Activated CD4-positive, alpha-beta T cell treated with anti-CD3 and anti-CD28 coated beads for 48 hours (primary cell): ENCODE measurements at places on chromosomes 2 and 18.

GRCh38 chr2:172079838-172080640 lies 5.3 kb upstream of the DLX1 start:
- DNase-seq = no peak

DNA sequence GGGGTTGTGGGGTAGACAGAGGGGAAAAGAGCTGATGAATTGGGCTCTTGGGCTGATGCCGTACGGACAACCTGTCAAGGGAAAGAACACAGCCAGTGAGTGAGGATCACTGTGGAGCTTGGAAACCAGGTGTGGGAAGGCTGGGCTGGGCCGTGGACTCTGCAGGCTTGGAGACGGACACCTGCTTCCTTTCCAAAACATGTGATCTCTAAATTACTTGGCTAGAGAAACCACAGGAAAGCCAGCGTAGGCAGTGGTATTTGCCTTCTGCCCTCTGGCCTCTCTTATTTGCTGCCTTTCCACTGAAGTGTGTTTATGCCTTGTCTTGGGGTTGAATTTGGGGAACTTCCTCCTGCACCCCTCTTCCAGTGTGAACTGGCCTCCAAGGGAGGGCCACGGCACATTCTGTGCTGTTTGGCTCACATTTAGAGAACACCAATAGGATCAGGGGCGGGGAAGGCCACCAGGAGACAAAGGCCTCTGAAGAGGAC lies 267.7 kb downstream of the PRKCE start:
- no peak for DNase-seq

- no peak for DNase-seq
Observed at GRCh38 chr2:17583166-17583565, 42.7 kb downstream of the VSNL1 start.

GRCh38 chr2:237857791-237858190 lies 1.6 kb upstream of the RAMP1 start:
- no peak for DNase-seq

DNA sequence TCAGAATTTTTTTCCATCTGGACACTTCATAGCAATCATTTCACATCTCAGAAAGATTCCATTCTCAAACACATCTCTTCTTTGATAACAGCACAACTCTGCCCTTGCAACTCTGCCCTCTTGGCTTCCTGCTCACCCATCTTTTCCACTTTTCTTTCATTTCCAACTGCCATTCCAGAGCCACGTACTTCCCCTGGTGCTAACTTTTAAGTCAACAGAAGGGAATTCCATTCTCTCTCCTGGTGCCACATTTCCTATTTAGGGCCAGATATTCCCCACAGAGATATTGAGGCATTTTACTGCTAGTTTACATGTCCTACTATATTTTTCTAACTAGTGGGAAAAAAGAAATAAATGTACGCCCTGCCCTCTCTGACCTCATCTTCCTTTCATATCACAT lies 590.2 kb downstream of the ARHGAP15 start:
- DNase-seq = no peak

DNA sequence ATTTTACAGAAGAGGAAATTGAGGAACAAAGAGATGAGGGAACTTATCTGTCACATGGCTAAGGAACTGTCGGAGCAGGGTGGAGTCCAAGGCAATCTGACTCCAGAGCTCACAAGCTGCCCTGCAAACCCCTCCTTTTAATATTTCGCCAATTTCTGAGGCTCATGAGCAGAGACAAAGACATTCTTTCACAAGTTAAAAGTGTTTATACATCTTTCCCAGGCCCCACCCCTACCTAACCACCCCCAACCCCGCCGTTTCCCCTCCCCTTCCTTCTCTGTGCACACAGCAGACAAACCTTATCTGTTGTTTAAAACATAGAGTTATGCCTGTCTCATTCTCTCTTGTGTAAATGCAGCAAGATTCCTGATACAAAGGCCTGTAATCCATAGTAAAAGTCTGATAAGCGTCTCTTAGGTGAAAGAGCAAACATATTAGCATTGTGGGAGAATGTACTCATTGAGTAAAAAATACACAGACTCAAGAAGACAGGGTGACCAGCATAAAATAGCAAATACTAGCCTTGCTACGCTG lies 44.3 kb downstream of the EPHA4 start:
- no peak for DNase-seq

DNA sequence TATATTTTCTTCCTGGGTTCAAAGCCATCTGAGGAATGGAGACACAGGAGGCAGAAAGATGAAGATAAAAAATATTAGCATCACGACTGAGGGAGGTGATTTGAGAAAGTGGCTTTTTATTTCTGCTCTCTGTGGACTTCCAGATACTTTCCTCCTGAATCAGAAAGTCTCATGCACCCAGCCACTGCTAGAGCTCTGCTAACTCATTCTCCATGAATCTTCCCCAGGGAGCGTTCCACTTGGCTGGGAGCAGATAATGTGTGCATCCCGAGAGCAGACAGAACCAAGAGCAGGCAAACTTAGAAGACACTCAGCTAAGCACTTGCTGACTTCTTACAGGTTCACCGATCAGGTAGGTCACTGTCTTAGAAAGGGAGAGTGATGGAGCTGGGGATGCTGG lies 264.1 kb upstream of the THUMPD2 start:
- no peak for DNase-seq

DNA sequence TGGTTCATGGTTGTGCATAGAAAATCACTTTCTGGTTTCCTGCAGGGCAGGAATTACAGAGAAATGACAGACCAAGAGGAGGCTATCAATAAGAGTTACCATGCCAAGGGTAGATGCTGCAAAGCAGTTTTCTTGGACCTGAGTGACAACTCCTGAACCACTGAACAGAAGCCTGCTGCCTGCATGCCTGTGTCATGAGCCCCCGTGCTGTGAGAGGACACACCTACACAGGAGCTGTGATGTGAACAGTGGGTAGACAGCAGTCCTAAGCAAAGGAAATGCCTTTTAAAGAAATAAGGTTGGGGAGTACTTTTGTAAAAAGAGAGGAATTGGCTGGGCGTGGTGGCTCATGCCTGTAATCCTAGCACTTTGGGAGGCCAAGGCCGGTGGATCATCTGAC lies 54.2 kb upstream of the CREB1 start:
- no peak for DNase-seq

GRCh38 chr2:97871096-97871780 lies 124.5 kb downstream of the TMEM131 start:
- DNase-seq = no peak
